BJ (cell line): ENCODE measurements at places on chromosomes 1 and 21.
A peak's percentile ranks its signal among the peaks of the same experiment; 100 is the strongest.

DNA sequence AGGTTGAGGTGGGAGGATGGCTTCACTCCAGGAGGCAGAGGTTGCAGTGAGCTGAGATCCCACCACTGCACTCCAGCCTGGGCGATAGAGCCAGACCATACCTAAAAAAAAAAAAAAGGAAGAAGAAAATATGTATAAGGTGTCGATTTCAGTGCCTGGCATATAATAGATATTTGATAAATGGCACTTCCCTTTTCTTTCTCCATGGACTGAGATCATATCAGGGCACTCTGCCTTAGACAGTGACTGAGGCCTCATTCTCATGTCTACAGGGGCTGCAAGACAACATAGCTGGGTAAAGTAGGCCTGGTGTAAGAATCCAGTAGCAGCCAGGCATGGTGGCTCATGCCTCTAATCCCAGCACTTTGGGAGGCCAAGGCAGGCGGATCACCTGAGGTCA is 21.2 kb downstream of the PCAT6 start:
- no peak for DNase-seq

DNA sequence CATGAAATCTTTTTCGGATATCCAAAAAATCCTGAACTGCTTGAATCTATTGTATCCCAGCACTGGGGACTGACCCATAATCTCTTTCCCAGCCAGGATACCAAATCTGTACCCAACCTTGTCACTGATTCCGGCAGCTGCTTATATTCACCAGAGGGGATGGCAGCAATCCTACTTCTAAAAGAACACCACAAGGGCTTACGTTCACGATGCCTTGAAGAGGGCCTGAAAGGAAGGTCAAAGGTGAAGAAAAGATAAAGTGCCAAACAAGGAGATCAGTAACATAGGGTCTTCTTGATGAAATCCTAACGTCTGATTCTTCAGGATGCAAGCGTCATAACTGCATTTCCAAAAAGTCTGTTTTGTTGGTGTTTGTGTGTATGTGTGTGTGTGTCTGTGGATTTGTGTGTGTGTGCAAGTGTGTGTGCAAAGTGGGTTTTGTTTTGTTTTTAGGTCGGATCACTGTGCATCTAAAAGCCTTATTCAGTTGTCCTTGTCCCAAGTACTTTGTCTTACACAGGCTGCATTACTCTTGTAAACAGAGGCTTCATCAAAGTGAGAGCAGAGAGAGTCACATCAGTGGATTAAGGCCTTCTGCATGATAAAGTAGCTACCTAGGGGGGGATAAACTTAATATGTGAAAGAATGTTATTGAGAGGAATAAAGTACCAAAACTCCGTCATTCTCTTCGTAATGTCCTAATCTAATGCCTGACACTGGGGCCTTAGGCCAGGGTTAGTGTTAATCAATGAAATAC is 179.3 kb downstream of the BARHL2 start:
- no peak for DNase-seq

DNA sequence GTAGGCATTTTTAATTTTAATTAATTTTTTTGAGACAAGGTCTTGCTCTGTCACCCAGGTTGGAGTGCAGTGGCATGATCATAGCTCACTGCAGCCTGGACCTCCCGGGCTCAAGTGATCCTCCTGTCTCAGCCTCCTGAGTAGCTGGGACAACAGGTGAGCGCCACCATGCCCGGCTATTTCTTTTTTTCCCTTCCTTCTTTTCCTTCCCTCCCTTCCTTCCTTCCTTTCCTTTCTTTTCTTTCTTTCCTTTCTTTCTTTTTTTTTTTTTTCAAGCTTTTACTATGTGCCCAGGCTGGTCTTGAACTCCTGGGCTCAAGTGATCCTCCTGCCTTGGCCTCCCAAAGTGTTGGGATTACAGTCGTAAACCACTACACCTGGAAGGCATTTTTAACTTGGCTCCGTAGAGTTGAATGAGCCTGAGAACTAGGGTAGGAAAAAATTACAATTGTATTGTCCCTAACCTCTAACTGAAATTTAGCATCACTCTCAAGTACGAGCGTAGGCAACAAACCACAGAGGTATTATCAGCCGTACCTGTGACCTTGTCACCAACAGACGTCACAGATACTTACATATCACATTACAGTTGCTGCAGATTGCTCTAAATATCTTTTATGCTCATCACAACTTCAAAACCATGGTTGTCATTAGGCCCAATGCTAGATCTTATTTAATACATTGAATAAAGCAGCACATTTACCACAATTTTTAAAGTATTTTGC is 8.0 kb downstream of the RUNX3 start:
- no peak for DNase-seq

GRCh38 chr1:24960071-24960801 is 30.2 kb upstream of the RUNX3 start:
- DNase-seq: no peak

DNA sequence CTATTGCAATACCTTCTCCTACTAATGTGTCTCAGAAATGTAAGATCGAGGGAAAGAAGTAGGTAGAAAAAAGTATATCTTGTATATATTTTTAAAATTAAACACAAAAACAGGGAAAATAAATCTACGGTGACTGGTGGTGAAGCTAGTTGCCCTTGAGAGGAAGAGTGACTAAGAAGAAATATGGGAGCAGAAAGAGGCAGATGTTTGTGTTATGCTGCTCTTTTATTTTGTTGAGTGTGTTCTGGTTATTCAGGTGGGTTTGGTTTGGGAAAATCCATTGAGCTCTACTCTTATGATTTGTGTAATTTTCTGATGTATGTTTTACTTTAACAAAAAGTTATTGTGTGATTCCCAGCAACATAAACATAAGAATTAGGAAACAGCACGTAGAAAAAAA is 444.9 kb upstream of the B3GALT2 start:
- no peak for DNase-seq

DNA sequence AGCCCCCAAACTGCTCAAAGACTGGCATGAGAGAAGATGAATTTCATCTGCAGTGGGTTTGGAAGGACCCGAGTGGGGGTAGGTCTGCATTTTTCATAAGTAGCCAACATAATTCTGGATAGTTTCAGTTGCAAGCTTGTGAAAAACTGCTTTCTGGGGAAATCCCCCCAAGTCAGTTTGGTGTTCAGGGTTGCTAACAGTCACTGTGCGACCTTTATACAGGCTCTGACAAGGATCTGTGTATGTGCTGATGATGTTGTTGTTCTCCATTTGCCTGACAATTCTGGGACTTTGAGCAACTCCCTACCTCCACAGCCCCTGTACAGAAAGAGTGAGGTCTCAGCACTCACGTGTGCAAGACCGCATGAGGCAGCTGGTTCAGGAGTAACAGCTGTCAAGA is 87.9 kb downstream of the SUSD4 start:
- DNase-seq: no peak

DNA sequence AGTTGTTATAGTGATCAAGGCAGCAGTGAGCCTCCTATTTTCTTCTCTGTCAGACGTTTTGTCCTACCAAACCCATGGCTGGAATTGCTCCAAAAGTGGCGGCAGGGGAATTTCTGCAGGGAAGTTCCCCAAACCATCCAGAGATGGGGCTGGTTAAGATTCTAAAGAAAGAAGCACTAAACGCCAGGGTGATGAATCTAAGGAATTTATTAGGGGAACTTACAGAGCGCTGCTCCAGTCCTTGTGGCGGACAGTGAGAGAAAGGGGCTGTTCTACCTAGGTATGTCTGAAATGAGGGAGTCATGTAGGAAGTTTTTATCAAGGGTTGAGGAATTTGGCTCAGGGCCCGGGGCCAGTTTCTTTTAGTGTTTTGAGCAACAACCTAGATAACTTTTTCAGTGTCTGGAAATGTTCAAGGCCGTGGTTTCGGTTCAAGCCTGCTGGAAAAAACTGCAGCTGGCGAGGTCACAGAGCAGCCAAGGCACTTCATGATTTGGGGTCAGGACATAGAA is 222.4 kb upstream of the B3GALT2 start:
- peak; percentile 76 for DNase-seq
